ENCODE measurements at places on chromosomes 4 and X.

DNA sequence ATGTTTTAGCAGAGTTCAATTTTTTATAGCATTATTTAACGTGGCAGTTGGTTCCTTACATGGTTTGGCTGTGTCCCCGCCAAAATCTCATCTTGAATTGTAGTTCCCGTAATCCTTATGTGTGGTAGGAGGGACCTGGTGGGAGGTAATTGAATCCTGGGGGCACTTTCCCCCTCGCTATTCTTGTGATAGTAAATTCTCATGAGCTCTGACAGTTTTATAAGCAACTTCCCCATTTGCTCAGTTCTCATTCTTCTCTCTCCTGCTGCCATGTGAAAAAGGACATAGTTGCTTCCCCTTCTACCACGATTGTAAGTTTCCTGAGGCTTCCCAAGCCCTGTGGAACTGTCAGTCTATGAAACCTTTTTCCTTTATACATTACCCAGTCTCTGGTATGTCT, 329.5 kb downstream of the GRIA2 start:
- no peak for DNase-seq

DNA sequence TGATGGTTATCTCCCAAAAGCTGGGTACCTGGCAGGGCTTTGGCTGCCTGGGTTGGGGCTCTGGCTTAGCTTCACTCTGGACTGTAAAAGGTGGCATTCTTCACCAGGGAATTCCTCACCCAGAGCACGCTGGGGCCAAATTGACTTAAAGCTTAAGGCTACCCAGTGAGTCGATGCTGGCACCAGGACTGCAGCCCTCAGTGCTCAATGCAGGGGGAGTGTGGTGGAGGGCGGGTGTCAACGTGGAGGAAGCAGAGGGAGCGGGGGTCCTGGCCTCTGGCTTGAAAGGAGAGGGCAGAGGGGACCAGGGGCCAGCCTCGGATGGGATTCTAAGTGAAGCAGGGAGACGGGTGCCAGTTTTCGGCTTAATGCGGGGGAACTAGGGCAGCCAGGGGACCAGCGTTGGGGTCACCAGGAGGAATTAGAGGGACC, 446 bp upstream of the FAM50A start:
- DNase-seq = no peak

DNA sequence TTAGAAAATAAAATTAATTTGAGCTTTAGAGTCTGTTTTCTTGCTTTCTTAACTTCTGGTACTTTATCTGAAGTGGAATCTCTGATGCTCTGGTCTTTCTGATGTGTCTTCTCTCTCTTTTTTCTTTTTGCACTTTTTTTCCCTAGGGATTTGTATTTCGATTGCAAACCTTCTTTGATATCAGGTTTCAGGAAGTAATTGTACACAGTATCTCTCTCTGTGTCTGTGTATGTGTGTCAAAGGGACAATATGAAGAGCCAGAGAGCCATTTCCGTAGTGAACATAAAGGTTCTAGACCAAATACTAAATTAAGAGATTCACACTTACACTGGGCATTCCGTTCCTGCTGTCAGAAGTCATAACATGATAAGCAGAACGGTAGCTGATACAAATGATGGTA, 325.0 kb downstream of the PCDH7 start:
- DNase-seq = peak; percentile 51

DNA sequence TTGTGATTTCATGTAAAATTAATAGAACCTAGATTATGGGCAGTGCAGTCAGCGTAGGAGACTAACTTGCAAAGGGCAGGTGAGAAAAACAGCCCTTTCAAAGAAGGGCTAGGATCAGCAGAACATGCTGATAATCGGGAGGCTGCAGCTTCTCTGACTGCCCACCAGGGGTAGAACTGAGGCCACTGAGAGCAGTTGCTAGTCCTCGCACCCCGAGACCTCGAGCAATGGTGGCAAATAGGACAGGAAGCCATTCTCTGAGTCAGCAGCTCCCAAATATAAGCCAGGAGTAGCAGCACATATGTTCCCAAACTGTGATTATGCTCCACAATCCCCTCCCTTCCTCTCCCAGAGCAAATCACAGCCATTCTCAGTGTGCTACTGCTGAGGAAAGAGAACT, 186.5 kb downstream of the MSL3 start:
- peak; percentile 50 for DNase-seq

DNA sequence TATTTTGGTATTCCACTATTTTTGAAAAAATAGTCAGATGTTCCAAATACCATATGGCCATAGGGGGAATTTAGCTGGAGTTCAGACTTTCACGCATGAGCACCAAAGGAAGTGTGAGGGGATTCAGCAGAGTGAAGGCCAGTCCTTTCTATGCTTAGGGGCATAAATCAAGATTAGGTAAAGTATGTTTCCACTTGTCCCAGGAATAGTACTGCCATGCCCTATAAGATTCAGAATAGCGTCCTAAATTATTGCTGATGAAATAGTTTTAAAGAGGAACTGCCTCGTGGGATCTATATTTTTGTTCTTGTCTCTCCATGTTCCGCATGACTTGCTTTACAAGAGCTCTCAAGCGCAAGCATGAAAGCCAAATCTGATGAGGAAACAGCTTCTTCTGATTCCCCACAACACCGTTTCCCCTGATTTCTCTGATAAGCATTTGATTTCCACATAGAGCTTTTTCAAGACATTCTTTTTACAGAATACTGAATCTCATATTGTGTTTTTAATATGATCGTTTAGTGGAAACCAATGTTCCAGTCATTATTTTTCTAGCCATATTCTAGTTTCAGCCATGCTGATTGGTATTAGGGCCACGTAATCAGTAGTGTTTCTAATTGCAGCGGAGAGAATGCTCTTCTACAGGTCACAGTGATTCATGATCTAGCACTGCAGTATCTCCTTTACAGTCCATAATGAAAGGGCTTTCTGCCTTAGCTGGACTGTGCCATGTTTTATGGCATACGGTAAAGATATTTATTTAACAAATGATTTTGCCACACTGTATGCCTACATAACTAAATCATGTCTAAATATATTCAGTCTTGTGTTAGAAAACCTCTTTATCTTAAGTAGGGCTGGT, 492.3 kb downstream of the CENPC start:
- DNase-seq = peak; percentile 95

GRCh38 chr4:152713951-152714705, 34.3 kb upstream of the TMEM154 start:
- DNase-seq = no peak

DNA sequence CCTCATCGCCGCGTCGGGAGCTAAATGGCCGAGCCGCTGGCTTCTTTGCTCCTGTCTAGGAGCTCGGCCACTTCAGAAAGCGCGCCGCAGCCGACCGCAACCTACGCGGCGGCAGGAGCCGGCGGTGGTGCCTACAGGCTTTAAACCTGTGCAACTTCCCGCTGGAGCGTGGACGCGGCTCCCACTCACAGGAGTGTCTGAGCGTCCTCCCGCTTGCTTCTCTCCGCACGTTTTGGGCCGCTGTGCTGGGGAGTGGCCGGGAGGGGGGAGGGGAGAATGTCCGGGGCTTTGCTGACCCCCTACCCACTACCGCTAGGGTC, 1.0 kb downstream of the NHSL2 start:
- no peak for DNase-seq

GRCh38 chr4:102342404-102343074, 2.7 kb downstream of the SLC39A8 start:
- DNase-seq = no peak

All from NCI-H1092 treated with DMSO at 0.1 percent for 48 hours (cell line).